GM12878 (cell line): ENCODE measurements at places on chromosomes 4 and X.
A peak's percentile ranks its signal among the peaks of the same experiment; 100 is the strongest.

- no peak for DNase-seq
These were observed 9.2 kb upstream of the SLC25A43 start for GRCh38 chrX:119389871-119390501.

- DNase-seq: no peak
These were observed 95.3 kb upstream of the PAQR3 start for GRCh38 chr4:79034544-79034943.

DNA sequence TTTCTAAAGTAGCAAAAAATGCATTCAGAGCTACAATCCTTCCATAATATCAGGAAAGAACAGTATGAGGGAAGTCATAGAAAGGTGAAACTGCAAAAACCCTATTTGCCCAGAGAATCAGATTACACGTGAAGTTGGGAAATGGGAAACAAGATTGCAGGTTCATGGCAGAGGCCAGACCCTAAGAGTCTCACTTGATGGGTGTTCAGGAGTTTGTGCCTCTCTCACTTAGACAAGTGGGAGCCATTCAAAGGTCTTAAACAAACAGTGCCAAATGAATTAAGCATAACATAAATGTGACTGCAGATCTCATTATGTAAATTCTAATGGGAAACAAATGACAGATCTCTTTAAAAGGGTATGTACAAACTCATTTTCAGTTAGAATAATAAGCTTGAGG, 91.6 kb downstream of the ARAP2 start:
- no peak for DNase-seq

- DNase-seq: peak; percentile 100
These were observed 172.0 kb downstream of the PTTG2 start for GRCh38 chr4:38132107-38132673.

- DNase-seq: no peak
These were observed 59.1 kb downstream of the CASP3 start for GRCh38 chr4:184590196-184590595.

DNA sequence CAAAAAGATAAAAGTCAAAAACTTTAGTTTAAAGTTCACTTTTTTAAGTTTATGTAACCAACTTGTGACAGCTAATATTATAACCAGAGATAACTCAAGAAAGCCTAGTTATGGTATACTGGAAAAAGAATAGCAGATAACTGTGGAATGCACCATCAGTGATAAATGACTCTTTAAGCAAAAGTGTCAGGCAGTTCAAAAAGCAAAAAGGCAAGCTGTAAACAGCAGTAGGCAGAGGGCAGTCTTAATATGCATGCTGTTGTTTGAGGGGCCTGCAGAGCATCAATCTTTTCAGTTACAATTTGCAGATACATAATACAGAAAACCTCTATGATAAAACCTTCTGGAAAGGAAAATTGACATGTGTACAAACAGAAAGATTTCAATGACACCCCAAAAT, 81.8 kb upstream of the JADE1 start:
- no peak for DNase-seq

DNA sequence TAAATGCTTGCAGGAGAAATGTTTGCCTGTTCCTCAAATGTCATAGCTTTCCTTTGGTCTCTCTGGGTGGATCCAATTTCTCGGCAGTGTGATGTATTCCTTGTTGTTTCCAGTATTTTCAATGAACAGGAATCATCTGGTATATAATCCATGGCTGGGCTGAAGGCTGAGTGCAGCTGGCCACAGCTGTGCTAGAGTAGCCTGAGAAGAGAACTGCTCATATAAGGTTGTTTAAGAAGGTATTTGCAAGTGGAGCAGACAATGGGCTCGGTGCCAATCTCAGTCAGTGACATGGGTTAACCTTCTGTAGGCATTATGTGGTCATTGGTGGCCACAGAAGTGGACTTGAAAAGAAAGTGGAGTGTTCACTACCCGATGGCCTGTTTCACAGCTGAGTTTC, 390.3 kb downstream of the SPRY1 start:
- DNase-seq: no peak

GRCh38 chr4:118798658-118799057, 37.3 kb downstream of the SEC24D start:
- no peak for DNase-seq

DNA sequence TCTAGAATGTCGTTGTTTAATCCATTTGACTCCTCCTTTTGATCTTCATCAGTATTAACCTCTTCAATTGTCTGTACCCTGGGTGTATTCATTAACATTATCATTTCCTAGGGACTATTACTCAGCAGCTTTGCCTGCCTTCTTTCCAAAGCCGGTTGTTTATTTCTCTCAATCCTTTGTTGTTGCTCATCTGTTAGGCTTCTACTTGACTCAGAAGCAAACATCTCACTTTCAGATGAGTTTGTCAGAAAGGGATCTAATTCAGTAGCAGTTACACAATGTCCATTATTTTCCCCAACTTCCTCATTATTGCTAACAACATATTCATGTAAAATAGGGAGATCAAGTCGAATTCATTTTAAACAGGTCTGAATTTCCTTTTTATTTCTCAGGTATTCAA, 22.1 kb upstream of the HSD17B10 start:
- DNase-seq: no peak

DNA sequence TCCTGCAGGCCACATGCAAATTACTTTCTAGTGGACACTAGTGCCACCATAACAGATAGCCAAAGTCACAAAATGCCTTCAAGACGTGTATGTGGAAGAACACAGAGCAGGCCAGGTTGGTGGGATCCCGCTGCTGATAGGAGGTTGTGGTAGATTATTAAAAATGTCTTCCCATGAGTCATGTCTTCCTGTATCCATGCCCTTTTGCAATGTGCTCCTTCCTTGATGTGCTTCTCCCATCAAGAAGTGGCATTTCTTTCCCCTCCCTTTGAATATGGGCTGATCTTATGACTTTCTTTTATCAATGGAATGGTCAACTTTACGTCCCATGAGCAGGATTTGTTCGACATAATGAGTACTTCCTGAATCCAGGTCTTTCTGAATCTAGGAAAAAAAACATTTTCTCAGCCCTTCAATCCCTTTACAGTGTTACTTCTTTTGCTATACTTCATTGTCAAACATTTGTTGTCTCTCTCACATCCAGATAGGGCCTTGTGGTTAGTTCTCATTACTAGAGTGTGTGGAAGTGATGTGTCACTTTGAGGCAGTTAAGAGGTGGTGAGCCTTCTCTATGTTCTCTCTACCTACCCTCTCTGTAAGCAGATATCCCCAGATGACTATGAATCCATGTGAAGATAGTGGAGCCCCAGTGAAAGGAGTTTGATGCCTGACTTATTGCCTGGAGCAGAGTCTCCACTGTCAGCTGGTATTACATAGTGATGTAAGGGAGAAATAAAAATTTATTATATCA, 519.2 kb upstream of the DIPK2B start:
- no peak for DNase-seq

DNA sequence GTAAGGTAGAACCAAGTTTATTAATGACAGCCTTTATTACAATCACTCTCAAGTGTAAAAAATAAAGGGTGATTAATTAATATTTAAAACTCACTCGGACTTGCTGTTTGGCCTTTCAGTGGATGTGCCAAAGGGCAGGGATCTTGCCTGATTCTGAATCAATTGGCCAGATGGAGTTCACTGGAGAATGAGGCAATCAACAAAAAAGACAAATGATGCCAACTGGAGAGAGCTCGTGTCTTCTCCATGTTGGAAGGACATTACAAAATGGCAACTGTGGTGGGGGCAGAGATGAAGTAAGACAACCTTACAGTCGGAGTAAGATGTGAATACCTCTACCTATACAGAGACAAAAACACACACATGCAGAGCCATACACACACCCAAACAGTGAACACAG, 188.0 kb downstream of the TSPAN5 start:
- no peak for DNase-seq

GRCh38 chr4:139038874-139039443, 23.4 kb downstream of the NOCT start:
- no peak for DNase-seq

DNA sequence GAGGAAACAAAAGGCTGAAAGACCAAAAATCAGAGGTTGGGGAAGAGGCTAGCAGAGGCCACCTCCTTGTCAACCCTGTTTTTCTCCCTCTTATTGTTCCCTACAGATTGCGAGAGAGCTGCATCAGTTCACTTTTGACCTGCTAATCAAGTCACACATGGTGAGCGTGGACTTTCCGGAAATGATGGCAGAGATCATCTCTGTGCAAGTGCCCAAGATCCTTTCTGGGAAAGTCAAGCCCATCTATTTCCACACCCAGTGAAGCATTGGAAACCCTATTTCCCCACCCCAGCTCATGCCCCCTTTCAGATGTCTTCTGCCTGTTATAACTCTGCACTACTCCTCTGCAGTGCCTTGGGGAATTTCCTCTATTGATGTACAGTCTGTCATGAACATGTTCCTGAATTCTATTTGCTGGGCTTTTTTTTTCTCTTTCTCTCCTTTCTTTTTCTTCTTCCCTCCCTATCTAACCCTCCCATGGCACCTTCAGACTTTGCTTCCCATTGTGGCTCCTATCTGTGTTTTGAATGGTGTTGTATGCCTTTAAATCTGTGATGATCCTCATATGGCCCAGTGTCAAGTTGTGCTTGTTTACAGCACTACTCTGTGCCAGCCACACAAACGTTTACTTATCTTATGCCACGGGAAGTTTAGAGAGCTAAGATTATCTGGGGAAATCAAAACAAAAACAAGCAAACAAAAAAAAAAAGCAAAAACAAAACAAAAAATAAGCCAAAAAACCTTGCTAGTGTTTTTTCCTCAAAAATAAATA, 179.9 kb downstream of the AR start:
- DNase-seq: no peak

- no peak for DNase-seq
These were observed 88.6 kb upstream of the IL1RAPL1 start for GRCh38 chrX:28498658-28499057.

DNA sequence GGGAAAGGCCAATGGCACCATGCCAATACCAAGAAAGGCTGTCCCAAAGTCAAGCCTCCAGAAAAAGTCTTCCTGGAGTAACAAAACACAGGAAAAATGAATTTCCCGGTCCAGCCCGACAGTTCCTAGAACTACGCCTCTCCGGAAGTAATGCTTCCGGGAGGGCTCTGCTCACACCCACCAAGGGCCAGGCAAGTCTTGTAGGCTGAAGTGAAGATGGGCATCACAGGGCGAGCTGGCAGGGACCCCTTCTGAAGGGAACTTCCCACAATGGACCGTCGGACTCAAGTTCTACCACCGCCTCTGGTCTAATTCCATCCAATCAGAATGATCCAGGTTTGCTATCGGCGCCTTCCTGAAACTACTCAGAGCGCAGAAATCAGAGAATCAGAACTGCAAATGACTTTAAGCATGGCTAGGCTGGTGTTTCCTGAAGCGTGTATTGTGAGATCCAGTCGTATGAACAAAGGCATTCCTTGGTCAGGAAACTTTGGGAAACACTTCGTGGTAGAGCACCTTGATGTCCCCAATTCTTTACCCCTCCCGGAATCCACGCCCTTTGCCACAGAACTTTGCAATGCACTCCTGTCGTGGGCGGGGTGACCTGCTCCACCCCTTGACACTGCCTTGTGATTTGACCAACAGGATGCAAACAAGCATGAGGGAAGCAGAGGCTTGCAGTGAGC, 127.8 kb downstream of the BCOR start:
- DNase-seq: no peak

- no peak for DNase-seq
These were observed 1470.6 kb upstream of the PABPC4L start for GRCh38 chr4:135672202-135672601.
